ENCODE measurements at places on chromosomes 3 and 15.

GRCh38 chr3:3194861-3195260 is 15.4 kb upstream of the CRBN start:
- no peak for DNase-seq

DNA sequence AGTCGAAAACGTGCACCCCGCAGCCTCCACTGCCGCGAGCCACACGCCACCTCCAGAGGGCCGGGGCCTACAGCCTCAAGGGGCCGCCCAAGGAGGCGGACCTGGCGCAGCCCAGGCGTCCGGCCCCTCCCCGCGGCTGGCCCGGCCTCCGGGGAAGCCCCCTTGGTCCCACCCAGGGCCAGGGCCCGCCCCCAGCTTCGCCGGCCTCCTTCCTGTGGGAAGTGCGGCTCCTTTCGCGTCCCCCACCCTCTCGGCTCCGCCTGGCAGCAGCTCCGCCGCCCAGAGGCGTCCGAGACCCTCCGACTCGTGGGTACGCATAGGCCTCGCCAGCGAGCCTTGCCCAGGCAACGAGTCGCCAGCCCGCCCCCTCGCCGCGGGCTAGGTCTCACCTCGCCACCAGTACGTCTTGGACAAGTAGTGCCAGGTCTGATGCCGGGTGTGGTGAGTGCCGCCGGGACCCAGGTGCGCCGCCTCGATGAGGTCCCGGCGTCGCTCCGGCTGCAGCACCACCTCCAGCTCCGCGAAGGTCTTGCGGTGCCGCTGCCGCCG is 642 bp downstream of the ZBTB11 start:
- peak; percentile 91 for DNase-seq

- peak; percentile 62 for DNase-seq
These were observed 10.6 kb upstream of the PARL start for GRCh38 chr3:183895296-183895695.

DNA sequence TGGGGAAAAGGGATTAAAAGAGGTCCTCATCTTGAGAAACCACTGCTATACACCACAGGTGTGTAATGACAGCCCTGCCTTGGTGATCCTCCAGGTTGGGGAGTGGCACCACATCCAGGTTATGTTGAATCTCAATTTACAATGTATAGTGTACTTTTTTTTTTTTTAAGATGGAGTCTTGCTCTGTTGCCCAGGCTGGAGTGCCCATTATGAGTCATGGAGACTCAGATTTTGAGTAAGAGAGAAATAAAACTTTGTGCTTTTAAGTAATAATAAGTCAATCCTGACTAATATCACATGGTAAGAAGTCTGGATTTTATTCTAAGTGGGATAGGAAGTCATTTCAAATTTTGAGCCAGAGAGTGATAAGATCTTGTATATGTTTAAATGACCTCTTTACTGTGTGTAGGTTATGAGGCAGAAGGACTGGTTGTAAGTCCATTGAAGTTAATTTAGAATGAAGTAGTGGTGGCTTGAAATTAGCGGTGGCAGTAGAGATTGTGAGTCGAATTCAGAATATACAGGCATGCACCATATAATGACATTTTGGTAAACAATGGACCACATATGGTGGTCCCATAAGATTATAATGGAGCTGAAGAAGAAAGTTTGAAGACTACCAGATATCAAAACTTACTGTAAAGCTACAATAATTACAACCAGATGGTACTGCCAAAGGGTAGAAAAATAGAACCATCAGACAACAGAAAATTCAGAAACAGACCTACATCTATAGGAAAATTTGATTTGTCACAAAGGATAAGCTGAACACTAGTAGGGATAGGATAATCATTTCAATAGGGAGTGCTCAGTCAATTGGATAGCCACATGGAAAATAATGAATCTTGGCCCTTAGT is 20.7 kb downstream of the POPDC2 start:
- no peak for DNase-seq

DNA sequence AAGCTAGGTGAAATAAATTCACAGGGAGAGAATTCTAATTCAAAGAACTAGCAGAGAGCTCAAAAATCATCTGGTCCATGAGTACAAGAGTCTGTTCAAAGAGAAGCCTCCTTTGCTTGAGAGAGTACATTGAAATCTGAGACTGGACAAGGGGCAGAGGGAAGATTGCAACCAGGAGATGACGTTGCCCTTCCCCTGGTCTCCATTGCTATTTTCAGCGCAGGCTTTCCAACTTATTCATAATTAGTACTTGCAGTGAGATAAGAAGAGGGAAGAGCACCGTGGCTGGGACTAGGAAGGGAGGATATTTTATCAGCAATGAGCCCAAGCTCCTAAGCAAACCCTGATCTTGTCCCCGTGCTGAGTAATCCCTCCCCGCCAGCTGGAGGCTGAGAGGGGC is 251.8 kb upstream of the RORA start:
- DNase-seq, result no peak

All from Jurkat, Clone E6-1 (cell line).